ENCODE measurements at places on chromosomes 7 and 10.

- DNase-seq, result no peak
Measured at GRCh38 chr10:5151076-5151475, 33.9 kb downstream of the AKR1C8 start.

DNA sequence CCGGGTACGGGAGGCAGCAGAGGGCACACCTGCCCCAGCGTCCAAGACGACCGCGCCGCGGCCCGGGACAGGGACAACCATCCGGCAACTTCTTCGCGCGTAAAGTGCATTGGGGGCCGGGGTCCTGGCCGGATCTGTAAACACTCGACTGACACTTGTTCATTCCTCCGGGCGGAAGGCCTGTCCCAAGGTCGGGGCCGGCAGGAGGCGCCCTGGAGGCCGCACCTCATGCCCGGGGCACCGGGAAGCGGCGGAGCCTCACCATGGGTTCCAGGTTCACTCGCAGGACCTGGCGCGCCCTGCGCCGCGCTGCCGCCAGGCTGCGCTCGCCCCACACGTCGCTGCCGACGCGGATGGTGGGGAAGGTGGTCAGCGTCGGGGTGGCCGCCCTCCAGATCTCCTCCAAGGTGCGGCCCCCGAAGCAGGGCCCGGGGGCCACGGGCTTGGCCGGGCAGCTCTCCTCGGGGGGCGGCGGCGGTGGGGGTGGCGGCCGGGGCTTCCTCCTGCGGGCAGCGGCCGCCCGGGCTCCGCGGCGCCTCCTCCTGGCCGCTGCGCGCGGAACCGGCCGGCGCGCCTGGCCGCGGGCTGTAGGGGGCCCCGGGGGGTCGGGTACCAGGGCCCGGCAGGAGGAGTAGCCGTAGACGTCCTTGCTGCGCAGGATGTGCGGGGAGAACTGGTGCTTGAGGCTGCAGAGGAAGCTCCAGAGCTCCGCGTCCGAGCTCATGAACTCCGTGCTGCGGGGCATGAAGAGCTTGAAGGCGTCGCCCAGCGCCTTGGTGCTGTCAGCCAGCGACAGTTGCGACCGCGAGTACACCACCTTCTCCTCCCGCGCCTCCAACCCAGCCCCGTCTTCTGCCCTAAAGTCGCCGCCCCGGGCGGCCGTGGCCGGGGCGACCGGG, 746 bp downstream of the CCDC71L start:
- peak; percentile 57 for DNase-seq

- DNase-seq, result no peak
Measured at GRCh38 chr7:129146237-129146979, 1.9 kb downstream of the TSPAN33 start.

DNA sequence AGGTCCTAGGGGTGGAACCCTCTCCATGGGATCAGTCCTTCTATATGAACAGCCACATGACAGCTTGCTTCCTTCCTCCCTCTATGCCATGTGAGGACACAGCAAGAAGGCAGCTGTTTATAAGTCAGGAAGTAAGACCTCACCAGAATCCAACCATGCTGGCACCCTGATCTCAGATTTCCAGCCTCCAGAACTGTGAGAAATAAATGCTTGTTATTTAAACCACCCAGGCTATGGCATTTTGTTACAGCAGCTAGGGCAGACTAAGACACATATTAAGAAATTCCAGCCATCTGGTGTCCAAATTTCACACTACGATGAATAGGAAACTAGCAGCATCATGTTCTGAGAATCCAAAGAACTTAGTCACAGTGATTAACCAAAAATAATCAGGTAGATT, 140.1 kb downstream of the ZFAND4 start:
- DNase-seq, result no peak

DNA sequence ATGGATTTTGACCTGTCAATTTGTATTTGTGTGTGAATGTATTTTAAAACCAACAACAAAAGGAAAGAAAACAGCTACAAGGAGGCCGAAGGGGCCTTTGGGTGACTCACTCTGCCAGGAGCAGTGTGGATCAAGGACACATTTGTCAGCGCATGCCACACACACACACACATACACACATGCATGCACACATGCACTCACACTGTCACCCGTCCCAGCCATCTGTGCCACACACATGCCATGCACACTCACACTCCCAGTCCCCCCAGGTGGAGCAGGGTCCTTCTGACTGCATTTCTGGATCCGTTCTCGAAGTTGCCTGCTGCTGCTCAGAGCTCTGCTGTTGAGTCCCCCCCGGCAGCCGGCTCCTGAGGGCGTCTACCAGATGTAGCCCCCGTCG, 26.0 kb downstream of the SPOCK2 start:
- DNase-seq, result no peak

DNA sequence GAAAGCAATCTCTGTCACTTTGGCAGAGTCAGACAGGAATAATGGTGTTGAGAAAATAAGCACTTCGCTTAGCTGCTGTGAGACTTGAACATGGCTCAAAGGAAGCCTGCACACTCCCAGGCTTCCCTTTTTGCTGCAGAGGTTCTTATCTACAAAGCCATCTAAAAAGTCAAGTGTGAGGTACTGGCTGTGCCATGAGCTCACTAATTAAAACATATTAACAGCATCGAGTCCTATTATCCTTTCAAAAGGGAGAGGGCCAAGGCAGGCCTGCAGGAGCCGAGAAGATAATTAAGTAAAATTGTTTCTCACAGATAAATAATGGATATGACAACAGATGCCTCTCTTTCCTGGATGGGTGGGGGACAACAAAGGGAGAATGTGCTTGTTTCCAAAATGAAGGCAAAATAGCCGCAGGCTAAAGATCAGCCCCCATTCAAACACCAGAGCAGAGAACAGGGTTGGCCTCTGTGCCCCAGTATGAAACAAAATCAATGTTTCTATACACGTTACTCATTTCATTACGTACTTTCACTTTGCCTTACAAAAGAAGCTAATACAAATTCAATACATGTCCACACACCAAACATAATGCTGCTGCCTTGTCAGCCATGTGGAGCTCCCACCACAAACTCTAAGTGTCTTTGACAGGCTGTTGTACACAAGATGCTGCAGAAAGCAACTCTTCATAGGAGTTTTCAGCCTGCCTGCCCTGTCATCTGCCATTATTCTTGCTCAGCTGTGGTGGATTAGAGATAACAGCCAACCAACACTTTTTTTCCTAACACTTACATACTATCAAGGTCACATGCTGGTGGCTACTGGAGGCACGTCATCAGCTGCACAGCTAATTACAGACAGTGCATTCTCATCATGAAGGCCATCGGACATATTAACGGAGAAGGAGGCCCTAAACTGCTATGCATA, 55.3 kb downstream of the ELAPOR2 start:
- DNase-seq, result no peak

DNA sequence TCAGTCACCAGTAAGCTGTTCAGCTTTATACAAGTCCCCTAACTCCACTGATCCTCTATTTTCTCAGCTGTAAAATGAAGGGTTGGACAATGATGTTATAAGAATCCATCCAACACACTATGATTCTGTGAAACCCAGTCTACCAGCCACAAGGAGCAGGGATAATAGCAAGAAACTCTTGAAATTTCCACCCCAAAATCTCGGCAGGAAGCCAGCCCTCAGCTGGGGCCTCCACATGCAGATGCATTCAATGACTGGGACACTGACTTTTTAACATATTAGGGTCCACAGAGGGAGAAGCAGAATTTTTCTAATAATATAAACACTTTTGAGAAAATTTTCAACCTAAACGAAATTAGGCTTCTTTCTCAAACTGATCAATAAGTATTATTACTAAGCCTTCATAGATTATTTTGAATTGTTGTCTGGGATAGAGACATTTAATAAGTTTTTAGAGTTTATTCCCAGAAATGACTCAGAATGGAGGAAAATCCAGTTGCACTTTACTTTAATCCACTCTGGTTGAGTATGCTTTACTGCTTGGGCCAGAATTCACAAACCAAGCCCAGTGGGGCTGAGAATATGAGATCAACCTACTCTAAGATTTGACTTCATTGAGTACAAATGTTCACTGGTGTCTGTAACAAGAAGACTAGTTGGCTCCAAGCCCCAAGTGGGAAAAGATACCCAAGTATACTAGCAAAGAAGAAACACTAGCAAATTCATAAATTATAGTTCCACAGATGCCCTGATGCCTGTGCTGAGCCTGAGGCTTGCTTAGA, 168.6 kb downstream of the C7orf25 start:
- no peak for DNase-seq

GRCh38 chr7:128003167-128003566, 28.1 kb downstream of the LRRC4 start:
- DNase-seq, result no peak

DNA sequence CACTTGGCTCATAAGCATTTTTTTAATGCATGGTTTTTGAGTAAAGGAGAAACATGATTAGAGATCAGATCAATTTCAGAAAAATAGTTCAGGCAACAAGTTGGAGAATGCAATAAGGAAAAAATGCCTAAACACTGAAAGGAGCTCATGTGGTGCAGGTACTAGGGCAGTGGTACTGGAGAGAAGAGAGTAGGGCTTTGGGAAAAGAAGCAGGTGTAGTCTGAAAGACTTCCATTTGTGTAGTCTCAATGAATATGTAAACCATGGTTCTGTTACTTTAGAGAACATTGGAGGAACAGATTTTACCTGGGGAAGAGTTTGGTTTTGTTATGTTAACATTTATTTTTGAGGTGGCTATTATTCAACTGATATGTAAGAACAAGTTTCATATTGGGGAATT, 5.5 kb downstream of the GTPBP10 start:
- no peak for DNase-seq

DNA sequence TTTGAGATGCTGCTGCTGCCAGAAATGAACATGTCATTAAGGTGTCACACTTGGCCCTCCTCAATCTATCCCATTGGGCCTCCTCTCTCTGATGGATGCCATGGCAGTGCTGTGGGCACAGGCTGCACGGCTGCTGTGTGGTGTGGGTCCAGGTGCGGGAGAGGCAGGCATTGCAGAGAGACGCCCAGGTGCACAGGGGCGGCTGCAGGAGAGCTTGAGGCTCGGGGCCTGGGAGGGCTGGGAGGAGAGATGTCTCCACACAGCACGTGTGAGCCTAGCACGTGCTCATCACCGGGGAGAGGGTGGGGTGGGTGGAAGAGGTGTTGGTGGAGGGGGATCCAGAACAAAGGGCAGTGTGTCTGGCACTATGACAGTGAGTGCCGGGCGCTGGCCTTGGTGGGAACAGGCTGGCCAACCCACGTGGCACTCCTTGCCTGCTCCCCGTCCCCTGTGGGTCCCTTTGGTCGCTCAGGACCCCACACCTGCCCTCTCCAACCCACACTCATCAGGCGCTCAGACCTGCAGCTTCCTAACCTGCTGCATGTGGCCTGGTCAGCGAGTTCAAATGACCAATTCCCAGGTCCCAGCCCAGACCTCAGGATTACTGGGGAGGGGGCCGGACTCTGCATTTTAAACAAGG, 39.9 kb upstream of the BNIP3 start:
- DNase-seq, result no peak
